ENCODE measurements at places on chromosomes 5 and 9.

DNA sequence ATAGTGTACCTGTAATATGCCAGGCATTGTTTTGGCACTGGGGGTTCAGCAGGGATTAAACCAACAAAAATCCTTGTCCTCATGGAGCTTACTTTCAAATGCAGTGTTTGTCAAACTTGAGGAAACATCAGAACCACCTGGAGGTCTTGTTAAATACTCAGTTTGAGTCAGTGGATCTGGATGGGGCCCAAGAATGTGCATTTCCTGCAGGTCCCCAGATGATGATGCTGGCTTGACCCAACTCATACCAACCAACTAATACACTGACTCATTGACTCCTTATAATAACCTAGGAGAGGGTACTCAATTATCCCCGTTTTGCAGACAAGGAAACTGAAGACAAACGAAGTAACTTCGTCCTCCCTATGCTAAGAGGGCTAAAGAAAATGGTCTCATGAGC lies 11.3 kb downstream of the WWC1 start:
- no peak for DNase-seq

DNA sequence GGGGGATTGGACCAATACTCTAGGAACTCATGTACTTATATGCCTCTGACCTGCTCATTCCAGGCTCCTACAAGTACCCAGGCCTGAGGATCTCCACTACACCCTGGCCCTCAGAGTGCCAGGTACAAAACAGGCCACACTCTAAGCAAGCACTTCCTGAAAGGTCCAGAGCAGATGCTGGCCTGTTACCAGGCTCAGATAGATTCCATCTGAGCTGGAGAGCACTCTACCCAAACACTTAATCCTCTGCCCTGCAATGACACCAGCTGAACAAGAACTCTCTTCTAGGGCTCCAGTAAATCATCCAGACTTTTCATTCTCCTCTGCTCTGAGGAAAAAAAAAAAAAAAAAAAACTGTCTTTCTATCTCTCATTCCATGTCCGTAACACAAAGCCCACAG lies 2.9 kb downstream of the P4HA2 start:
- DNase-seq, result no peak

DNA sequence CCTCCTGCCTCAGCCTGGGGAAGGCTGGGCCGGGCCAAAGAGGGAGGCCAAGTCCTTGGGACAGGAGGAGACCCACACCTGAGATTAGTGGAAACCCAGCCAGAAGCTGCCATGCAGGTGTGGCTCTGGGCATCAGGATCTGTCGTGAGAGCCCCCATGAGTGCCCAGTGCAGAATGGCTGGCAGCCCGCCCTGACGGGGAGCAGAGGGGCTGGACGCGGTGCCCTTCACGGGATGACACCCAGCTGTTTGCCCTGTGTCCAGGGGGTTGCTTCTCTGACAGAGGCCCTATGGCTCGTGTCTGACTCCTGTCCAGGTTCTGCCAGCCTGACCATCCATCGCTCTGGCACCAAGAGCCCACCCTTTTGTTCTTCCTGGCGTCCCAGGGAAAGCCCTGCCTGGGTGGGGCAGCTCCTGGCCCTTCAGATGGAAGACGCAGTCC lies 8.5 kb downstream of the DIPK1B start:
- DNase-seq, result no peak

DNA sequence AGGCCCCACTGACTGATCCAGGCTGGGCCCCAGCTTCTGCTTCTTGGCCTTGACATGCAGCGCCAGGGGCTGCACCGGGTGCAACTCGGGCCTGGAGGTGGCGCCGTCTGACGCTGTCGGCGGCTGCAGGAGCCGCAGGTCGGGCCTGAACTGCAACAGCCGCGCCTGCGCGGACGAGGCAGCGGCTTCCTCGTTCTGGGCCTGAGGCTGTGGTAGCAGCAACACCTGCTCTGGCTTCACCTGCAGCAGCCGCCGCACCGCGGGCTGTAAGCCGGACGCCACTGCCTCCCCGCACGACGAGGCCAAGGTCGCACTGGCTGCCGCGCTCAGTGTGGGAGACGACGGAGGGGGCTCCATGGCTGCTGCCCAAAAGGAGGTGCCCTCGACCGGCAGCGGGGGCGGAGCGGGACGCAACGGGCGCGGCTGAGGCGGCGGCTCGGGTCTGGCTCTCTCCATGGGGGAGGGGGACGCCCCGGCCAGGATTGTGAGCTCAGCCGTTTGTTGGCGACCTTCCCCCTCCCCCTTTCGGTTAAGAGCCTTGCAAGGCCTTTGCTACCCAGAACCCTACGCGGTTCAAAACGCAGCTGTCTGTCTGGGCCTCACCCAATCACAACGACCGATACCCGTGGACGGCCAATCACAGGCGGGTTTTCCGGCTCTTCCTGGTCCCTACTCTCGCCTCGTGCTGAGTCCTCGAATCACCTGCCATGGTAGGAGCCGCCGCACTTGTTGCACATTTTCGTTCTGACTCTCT lies 438 bp downstream of the SOX30 start:
- DNase-seq, result no peak

GRCh38 chr9:117733465-117733864 lies 29.3 kb downstream of the TLR4 start:
- DNase-seq, result no peak

DNA sequence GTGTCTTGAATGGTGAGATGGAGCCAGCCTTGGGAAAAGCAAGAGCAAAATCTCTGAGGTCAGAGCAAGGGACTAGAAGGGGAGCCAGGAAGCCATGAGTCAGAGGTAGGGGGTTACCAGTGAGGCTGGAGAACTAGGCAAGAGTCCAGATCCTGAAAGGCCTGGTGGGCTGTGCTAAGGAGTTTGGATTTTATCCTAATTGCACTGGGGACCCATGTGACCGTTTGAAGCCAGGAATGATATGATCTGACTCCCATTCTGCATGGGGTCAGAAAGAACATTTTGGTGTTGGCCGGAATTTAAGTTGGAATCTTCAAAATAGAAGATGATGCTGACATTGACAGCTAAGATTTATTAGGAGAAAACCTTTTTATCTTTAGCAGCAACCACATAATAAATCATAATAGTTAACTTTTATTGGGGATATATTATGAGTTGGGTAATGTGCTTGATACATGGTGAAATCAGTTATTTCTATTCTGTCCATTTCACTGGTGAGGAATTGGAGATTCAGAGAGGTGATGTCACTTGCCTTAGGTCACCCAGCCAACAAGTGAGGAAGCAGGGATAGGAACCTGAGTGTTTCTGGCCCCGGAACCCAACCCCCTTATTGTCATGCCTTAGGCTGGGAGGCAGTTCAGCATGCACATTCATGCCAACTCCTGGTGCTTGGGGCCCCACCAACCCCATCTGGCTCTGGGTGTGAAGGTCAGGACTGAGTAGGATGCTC lies 61.5 kb upstream of the RARS1 start:
- DNase-seq, result no peak

- no peak for DNase-seq
Observed at GRCh38 chr5:161058781-161059180, 206.8 kb upstream of the ATP10B start.

DNA sequence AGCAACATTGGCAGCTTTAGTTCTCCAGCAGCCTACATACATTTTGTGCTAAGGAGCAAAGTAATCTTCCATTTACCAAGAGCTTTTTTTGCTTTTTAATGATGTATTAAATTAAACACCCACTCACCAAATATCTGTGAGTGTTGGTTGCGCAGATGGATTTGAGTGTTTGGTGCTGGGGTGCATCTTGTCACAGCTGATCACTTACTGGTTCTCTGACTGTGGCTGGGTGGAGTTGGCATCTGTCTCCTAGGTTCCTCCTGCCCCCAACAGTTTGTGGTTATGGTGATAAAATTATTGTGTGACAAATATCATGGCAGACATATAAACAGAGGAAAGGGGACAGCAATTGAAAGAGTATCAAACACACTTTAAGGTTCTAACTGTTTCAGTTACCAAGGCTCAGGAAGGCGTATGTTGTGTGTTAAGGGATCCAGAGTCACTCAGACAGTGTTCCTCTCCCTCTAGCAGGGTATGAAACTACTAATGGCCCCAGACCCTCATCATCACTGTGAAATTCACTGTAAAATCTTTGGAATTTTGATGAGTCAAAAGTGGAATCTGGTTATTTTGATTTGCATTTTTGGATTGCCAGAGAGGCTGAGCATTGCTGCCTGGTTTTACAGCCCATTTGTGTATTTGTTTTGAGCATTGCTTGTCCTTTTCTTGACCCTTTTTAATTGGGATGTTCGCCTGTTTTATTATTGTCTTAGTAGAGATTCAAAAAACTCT lies 81.7 kb downstream of the PDE8B start:
- peak; percentile 88 for DNase-seq

DNA sequence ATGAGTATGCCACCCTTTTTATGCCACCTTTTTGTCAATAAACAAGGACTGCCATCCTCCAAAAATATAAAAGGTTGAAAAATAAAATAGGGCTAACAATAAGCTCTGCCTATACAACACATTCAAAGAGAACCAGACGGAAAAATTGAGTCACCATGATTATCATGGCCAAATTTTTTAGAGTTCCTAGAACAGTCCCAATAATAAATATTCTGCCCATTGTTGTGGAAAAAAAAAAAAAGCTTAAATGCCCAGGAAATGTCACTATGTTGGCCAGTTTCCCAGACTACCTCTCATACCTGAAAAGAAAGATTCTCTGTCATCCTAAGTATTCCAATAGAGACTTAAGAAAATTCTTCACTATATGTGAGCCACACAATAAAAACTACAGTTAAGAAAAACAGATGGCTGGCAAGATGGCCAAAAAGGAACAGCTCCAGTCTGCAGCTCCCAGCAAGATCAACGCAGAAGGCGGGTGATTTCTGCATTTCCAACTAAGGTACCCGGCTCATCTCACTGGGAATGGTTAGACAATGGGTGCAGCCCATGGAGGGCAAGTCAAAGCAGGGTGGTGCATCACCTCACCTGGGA lies 149.0 kb downstream of the TMEM161B start:
- no peak for DNase-seq

DNA sequence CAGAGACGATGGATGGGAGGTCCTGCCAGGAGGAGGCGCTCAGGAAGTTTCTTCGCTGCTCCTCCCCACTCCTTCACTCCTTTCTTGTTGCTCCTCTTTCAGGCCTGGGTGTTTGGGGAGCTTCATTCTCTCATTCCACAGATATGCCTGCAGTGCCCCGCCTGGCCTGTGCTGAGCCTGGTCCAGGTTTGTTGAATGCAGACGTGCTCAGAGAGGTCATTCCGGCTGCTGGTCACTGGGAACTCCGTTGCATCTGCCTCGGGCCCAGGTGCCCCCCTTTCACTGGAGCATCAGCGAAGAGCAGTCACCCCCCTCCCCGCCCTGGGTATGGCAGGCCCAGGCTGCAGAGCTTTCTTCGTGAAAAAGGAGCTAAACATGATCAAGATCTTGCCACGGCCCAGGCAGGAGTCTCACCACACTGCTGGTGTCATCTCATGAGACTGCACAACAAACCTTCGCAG lies 15.5 kb downstream of the SURF6 start:
- DNase-seq, result no peak

DNA sequence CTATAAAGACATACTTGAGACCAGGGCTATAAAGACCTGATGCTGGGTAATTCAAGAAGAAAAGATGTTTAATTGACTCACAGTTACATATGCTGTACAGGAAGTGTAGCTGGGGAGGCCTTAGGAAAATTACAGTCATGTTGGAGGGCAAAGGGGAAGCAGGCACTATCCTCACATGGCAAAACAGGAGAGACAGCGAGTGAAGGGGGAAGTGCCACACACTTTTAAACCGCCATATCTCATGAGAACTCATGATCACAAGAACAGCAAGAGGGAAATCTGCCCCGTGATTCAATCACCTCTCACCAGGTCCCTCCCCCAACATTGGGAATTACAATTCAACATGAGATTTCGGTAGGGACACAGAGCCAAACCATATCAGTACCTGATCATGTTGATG lies 89.9 kb upstream of the ADAMTSL1 start:
- no peak for DNase-seq

DNA sequence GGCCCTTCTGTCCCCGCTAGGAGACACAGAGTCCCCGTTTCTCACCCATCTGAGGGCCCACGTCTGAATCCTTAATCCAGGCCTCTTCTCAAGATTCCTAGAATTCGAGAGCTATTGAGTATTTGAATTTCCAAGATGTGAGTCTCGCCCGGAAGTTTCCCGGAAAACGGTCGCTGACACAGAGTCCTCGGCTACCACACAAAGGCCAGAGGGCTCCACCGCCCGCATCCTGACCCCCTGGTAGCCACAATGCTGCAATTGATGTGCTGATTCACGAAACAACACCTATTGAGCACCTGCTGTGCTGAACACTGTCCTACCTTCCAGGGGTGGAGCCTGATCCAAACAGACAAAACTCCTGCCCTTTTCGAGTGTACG lies 670 bp upstream of the FBP1 start:
- no peak for DNase-seq

DNA sequence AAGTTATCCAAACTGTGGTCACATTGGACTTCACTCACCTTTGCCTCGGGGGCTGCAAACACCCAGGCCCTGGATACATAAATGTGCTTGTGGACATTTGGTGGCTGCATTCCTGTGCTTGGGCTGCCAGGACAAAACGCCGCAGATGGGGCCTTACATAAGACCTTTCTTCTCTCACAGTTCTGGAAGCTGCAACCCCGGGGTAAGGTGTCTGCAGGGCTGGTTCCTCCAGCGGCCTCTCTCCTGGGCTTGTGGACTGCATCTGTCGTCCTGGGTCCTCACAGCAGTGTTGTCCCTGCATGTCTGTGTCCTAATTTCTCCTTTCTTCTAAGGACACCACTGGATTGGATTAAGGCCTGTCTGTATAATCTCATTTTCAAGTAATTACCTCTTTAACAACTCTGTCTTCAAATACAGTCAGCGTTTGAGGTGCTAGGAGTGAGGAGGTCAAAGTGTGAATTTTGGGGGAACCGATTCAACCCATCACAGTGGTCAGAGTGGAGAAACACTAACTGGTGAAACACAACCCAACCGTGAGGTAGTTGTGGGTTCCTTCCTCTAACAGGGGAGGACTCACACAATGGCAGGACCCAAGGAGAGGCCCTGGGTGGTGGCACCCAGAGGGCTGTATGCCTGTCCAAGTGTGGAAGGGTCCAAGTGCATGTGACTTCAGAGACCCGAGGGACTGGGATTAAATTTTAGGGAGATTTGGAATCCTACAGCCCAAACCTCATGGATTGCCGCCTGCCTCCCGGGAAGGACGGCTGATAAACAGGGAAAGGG lies 415.6 kb downstream of the IRX2 start:
- no peak for DNase-seq

- no peak for DNase-seq
Observed at GRCh38 chr9:27379311-27380251, 82.6 kb upstream of the EQTN start.
